ENCODE measurements at places on chromosomes 7 and 10.

DNA sequence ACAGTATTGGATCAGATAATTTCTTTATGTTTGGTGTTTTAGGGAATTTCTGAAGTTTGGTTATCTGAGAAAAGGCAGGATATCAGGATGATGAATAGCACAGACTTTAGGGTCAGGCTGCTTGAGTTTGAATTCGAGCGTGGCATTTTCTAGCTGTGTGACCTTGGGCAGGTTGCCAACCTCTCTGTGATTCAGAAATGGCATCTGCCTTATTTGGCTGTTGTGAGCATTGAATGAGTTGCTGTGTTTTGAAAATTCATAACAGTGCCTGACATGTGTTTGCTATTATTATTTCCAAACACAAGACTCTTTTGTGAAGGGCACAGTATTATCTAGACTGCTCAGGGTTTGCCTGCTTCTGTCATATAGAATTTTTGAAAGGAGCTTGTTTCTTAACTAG is 66.9 kb downstream of the NXPH1 start:
- DNase-seq, result no peak

- DNase-seq, result no peak
These were observed 4.6 kb downstream of the VAX1 start for GRCh38 chr10:117133273-117134055.

GRCh38 chr10:70272925-70273316 is 10.9 kb downstream of the NPFFR1 start:
- no peak for DNase-seq

DNA sequence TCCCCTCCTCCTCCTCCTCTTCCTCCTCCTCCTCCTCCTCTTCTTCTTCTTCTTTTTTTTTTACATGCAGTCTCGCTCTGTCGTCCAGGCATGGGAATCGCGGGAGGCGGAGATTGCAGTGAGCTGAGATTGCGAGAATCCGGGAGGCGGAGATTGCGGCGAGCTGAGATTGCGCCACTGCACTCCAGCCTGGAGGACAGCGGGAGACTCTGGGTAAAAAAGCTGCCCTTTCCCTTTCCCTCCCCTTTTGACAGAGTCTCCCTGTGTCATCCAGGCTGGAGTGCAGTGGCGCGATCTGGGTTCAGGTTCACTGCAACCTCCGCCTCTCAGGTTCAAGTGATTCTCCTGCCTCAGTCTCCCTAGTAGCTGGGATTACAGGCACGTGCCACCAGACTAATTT is 168.1 kb upstream of the MALRD1 start:
- DNase-seq, result no peak

- DNase-seq, result no peak
These were observed 22.4 kb downstream of the PDLIM1 start for GRCh38 chr10:95268438-95268837.

GRCh38 chr10:132429281-132430230 is 32.6 kb downstream of the PWWP2B start:
- no peak for DNase-seq

GRCh38 chr10:74598891-74599566 is 227.4 kb upstream of the KAT6B start:
- DNase-seq, result no peak

GRCh38 chr10:28566458-28567015 is 33.6 kb downstream of the WAC start:
- no peak for DNase-seq

- DNase-seq, result no peak
These were observed 23.4 kb downstream of the RPP38 start for GRCh38 chr10:15120523-15120922.

DNA sequence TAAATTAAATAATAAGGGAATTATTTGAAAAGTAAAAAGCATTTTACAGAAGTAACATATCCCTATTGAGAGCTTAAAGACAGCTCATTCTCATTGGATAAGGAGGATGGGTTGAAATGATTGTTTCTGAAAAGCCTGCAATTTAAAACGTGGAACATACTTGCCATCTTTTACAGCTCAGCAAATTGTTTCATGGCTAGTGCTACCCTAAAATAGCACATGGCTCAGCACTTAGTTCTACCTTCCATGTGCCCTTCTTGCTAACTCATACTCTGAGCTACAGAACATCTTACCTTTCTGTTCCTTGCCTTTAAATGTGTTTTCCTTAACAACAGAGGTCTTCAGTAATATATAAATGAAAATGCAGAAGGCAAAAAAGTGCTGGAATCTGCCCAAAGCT is 8.6 kb downstream of the SEMA3C start:
- no peak for DNase-seq

- DNase-seq, result no peak
These were observed 120.1 kb downstream of the WDFY4 start for GRCh38 chr10:48804740-48805182.

- DNase-seq, result no peak
These were observed 85.3 kb downstream of the ARL4A start for GRCh38 chr7:12772768-12773167.

- DNase-seq, result no peak
These were observed 128.3 kb downstream of the CUBN start for GRCh38 chr10:17001297-17001744.

DNA sequence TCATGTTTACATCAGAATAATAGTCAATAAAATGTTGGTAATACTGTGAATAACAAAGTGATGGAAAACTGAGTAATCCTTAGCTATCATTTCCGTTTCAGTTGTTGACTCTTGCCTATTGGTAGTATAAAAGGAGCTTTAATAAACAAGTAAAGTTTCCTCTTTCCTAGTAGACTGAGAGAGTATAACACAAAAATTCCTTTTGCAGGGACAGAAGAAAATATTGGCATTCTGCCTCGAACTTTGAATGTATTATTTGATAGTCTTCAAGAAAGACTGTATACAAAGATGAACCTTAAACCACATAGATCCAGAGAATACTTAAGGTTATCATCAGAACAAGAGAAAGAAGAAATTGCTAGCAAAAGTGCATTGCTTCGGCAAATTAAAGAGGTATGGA is 9.4 kb downstream of the KIF20B start:
- DNase-seq, result no peak

DNA sequence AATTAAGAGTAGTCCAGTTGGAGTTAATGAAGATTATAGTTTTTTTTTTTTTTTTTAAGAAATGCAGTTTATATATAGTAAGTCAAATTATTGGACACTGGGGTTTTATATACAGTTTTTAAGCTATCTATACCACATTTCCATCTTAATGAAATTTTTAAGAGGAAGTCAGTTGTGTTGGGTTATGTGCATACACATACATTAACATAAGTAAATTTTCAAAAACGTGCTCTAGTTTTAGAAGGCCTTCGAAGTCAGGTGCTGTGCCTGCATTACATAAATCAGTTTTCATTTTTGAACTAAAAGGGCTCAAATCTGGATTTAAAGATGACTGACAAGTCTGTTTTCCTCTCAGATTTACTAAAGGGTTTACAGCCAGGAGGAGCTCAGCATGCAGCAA is 47.6 kb upstream of the FMC1 start:
- DNase-seq, result no peak

GRCh38 chr10:87598700-87599099 is 61.0 kb upstream of the PAPSS2 start:
- DNase-seq, result no peak

- no peak for DNase-seq
These were observed 48.0 kb upstream of the AQP1 start for GRCh38 chr7:30863706-30864035.

GRCh38 chr7:63042730-63043511 is 955.7 kb upstream of the ZNF722 start:
- no peak for DNase-seq

- DNase-seq, result no peak
These were observed 12.1 kb downstream of the TFR2 start for GRCh38 chr7:100629117-100629716.

DNA sequence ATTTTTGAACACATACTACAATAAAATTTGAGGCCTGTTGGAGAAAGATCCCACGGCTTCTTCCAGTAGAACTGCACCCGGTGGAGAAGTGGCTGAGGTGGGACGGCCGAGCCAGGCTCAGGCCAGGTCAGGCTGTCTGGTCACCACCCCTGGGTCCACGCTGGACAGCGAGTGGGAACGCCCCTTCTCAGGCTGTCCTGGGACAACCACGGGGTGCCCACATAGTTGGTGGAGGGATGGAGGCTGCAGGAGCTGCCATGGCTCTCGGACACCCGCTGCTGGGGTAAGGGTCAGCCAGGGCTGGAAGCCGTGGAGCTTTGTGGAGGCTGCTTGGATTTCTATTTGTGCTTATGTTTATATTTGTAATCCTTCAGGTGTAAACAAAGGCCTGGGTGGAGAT is 206.5 kb downstream of the DNAJB6 start:
- DNase-seq, result no peak

DNA sequence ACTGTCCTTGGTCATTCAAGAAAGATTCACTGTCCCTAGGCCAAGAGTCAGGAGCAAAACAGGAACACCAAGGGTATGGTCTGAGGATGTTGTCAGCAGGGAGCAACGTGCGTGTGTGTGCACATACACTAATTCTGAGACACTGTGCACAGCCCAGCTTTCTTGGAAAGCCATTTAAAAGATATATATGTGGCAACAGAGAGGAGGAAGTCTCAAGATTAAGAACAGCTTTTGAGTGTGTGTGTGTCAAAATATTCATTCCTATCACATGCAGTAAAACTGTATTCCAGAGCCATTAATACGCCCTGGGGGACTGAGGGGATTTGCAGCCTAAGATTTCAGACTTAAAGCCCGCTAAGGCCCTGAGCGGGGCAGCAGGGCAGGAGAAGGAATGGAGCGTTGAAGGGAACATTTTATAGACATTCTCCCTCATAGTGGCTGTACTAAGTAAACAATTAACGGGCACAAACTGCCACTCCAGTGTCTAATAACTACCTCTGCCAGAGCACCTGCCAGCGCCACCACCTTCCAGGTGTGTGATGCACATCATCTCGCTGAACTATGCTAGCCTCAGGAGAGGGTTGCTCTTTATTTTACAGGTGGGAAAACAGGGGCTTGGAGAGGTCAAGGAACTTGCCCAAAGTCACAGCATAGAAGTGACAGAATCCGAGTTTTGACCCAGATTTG is 2.0 kb downstream of the NOD1 start:
- no peak for DNase-seq

GRCh38 chr7:6604458-6604857 is 11.0 kb upstream of the ZNF853 start:
- no peak for DNase-seq

DNA sequence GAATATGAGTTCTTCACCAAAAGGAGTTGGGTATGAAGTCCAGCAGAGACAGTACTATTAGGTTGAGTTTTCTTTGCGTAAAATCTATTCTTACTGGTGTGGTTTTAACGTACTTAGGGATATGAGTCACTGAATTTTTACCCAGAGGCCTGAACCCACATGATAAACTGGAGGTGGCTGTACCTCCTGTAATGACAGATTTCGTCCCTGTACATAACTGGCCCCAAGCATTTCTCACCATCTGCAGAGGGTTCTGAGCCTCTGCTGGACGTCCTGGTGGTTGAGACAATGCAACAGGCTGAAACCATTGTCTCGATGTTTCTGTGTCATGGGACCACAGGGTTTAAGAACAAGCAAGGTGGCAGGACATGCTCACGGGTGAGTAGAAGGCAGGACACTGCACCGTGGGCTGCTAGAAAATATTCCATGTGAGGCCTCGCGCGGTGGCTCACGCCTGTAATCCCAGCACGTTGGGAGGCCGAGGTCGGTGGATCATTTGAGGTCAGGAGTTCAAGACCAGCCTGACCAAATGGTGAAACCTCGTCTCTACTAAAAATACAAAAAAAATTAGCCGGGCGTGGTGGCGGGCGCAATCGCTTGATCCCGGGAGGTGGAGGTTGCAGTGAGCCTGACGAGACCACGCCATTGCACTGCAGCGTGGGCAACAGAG is 233.9 kb downstream of the DNAJB6 start:
- DNase-seq, result no peak

- DNase-seq, result no peak
These were observed 67.4 kb downstream of the AMPH start for GRCh38 chr7:38563741-38564140.

- no peak for DNase-seq
These were observed 100.7 kb downstream of the POLL start for GRCh38 chr10:101487399-101487798.

GRCh38 chr7:149125189-149125862 is 798 bp downstream of the ZNF425 start:
- DNase-seq, result no peak

GRCh38 chr10:105973360-105973759 is 1191.1 kb downstream of the SORCS1 start:
- no peak for DNase-seq
